ENCODE measurements at places on chromosomes 2 and 18.

DNA sequence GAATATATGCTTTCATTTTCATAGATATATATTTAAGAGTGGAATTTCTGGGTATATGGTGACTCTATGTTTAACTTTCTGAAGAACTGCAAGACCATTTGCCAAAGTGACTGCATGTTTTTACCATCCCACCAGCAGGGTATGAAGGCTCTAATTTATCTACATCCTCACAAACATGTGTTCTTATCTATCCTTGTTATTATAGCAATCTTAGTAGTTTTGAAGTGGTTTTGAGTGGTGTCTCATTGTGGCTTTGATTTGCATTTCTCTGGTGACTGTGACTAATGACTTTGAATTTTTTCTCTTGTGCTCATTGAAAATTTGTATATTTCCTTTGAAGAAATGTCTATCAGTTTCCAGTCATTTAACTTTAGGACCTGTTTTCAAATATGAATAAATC is 310.2 kb upstream of the NRP2 start:
- DNase-seq: no peak

GRCh38 chr2:240821429-240821778 is 1.4 kb upstream of the KIF1A start:
- no peak for DNase-seq

GRCh38 chr2:181466661-181467576 is 9.7 kb downstream of the ITGA4 start:
- peak; percentile 63 for DNase-seq

DNA sequence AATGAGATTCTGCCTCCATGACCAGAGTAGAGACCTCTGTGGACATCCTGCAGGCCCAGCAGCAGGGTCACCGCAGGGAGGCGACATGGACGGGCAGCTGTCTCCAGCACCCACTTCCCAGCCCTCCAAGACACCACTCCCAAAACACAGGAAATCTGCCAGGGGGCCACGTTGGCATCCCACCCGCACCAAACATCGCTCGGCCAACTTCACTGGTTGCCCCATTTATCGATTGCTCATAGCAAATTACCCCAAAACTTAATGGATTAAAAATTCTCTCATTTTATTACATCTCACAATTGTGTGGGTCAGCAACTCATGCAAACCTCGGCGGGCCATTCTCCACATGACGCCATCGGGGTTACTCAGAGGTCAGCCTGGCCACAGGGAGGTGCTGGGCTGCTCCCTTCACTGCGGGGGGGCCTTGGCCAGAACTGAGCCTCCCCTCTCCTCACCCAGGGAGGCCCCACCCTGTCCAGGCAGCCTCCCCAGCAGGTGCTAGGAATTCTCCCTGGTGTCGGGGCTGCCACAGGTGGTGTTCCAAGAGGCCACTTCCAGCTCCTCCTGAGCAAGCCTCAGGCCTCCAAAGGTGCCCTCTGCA is 420.7 kb upstream of the MYT1L start:
- DNase-seq: no peak

GRCh38 chr2:96873651-96874096 is 3.8 kb upstream of the SEMA4C start:
- no peak for DNase-seq

- DNase-seq: no peak
Observed at GRCh38 chr2:181170256-181170655, 189.9 kb downstream of the UBE2E3 start.
